ENCODE measurements at places on chromosomes 6 and 20.

DNA sequence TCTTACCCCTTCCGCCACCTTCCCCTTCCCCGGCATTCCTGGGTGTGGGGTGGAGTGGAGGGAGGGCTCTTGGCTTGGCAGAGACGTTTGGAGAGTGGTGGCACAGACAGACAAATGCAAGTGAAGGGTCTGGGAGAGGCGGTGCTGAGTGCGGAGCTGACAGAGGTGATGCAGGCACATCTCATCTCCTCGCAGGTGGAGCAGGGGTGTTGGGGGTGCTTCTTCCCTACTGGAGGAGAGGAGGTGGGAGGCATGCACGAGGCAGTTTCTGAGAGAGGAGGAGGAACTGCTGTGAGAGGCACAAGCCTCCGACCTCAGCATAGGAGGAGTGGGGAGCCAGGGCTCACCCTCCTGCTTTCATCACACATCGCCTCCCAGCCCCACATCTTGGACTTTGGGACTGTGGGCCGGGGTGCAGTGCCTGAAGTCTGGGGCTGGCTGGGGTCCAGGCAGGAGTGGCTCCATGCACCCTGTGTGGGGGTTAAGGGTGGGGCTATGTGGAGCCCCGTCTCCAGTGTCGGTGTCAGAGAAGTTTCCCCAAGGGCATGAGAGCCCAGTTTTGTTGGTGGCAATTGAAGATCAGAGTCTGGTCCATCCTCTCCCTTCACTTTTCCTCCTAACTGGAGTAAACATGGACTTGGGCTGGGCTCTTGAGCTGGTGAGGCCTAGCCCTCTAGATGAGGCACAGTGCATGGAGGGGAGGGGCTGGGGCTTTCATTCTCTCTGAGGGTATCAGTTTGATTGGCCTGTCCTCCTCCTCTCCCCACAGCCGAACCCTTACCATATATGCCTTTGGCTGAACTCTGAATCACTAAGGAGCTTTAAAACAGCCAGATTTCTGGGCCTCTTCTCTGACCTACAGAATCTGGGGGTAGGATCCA lies 20.2 kb upstream of the SLC22A7 start:
- no peak for DNase-seq

GRCh38 chr20:3041854-3042409 lies 1.5 kb upstream of the GNRH2 start:
- DNase-seq: no peak

DNA sequence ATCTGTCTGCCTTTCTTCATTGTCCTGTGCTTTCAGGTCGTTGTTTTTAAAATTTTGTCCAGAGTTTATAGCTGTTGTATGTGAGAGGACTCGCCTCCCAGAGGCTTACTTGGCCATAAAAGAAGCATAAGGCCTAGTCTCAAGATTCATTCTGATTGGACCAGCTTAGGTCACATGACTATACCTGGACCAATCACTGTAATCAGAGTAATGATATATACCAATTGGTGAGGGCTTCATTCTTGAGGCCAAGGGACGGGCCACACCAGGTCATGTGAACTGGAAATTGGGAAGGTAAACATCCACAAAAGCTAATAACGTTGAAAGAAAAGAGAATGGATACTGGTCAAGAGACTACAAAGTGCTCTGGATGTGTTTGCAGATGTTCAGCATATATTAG lies 141.4 kb upstream of the SULF2 start:
- no peak for DNase-seq

DNA sequence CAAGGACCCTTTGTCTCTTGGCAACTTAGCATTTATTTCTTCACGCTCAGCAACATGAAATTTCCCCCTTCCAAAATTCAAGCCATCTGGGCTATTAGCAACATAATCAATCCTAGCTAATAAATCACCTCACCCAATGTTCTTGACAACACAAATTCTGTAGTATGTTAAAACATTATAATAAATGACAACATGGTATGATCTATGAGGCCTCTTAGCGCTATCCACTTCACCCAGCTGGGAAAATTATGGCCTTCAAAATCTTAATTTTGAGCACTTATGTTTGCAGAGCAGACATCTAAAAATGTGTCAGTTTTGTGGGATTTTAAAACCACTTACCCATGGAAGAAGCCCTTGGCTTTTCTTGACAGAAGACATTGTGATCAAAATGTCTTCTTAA lies 181.9 kb downstream of the HDGFL1 start:
- no peak for DNase-seq

DNA sequence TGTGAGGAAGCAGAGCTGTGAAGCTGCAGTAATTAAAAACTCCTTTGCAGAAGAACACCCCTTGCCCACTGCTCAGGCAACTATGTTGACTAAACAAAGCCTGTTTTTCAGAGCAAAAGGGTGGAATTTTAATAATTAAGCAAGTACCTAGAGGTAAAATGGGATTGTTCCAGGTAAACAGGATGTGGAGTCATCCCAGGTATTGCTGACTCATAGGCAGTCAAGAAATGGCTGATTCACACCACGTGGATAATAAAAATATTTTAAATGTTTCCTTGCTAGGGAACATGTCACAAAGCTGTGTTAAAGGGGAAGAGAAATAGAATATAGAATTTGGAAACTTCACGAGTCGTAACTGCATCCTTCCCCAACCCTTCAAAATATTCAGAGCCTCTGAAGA lies 491.8 kb downstream of the BTBD3 start:
- no peak for DNase-seq

GRCh38 chr20:44720621-44720996 lies 5.4 kb downstream of the CCN5 start:
- no peak for DNase-seq

GRCh38 chr6:157647261-157647915 lies 175.7 kb upstream of the SNX9 start:
- DNase-seq: no peak

- DNase-seq: no peak
Measured at GRCh38 chr6:9086331-9086730, 651.0 kb upstream of the SLC35B3 start.

- no peak for DNase-seq
Measured at GRCh38 chr6:38040254-38040653, 220.7 kb downstream of the ZFAND3 start.

- DNase-seq: no peak
Measured at GRCh38 chr6:138673346-138674014, 100.1 kb upstream of the CCDC28A start.

GRCh38 chr20:58260006-58260405 lies 31.6 kb upstream of the ANKRD60 start:
- DNase-seq: no peak
